ENCODE measurements at places on chromosomes 4 and X.
A peak's percentile ranks its signal among the peaks of the same experiment; 100 is the strongest.

DNA sequence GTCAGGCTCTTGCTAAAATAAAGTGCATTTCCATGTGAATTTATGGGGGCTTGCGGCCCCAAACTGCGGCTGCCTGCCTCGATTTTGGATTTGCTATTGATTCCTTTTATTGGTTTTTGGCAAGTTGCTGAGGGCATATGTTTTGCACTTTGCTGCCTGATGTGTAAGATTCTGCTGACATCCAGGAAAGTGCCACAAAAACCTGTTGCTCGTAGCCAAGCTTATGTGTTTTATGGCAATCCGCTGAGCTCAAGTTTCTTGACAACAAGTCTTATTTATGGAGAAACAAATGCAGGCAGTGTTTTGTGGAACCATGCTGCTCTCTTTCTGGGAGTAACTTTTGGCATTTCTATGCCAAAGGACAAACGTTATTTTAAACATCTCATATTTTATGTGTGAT, 97.3 kb upstream of the DDIT4L start:
- DNase-seq: no peak

GRCh38 chr4:1329408-1330371, 17.3 kb upstream of the UVSSA start:
- DNase-seq: no peak

GRCh38 chrX:155094468-155095061, 23.3 kb downstream of the BRCC3 start:
- peak; percentile 12 for DNase-seq

- DNase-seq: no peak
Measured at GRCh38 chrX:3493605-3494004, 147.2 kb upstream of the MXRA5 start.

DNA sequence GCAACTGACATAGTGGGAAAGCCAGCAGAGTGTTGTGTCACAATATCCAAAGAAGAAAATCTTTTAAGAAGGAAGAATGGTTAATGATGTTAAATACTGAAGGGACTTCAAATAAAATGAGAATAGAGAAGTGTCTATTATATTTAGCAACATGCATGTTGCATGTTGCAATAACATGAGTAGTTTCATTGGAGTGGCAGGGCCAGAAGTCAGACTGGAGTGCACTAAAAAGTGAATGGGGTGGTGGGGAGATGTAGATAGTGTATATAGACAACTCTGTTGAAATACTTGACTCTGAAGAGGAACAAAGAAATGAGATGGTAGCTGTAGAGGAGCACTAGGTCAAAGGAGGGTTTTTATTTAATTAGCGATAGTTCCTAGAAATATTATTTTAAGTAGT, 9.5 kb upstream of the AMMECR1 start:
- no peak for DNase-seq

DNA sequence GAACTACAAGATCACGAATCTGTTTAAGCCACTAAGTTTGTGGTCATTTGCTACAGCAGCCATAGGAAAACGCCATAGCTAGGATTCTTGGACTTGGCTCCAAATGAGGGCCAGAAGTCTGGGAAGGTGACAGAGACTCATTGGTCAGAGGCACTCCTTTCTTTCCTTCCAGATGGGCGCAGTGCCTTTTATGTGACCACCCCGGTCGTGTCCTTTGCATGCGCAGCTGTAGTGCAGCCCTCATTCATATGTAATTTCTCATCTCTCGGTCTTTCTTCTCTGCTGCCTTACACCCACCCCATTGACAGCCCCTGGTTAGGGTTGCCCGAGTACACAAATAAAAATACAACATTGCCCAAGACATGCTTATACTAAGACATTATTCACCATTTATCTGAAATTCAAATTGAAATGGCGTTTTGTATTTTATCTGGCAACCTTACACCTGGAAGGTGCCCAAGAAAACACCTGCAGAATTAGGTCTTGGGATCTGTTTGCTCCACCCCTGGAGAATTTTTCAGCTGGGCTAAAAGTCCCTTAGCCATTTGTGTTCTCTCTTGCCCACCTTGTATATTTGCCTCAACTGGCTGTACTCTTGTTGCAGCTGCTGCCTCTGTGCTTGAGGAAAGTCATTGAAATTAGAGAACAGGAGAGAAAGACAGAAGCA, 21.9 kb downstream of the CCKAR start:
- DNase-seq: no peak

DNA sequence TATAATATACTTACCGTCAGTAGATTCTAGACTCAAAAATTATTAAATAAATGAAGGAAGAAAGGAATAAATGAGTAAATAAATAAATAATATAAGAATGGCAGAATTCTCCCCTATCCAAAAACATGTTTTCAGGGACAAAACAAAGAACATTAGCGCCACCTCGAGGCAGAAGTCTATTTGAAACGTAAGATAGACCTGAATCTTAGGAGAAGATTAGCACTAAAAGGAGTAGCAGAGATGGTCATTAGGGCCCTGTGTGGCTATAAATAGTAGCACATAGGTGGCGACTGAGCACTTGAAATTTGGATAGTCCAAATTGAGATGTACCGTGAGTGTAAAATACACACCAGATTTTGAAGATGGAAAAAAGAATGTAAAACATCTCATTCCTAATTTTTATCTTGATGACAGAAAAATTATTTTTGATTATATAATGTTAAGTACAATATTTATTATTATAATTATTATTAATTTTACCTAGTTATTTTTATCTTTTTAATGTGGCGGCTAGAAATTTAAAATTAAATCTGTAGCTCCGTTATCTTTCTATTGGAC, 24.3 kb upstream of the SRD5A3 start:
- no peak for DNase-seq

DNA sequence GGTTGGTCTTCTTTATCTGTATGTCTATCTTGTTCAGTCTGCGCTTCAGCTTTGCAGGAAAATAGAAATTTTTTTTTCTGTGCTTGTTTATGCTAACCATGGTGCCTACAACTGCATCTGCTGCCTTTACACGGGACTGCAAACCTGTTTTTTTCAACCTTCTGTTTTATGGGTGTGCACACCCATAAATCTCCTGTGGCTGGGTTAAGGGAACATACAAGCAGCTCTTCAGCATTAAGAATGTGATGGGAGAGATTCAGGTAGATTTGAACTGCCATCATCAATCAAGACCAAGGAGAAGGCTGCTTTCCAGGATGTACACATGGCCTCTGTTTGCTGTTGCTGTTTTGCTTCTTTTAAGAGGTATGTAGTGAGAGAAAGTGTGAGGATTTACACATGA, 502.9 kb downstream of the ANKRD50 start:
- no peak for DNase-seq
